Astrocyte of the spinal cord (primary cell): ENCODE measurements at places on chromosomes 12 and 14.

- DNase-seq = peak; percentile 61
These were observed 111.2 kb upstream of the NOVA1 start for GRCh38 chr14:26709019-26709418.

- DNase-seq = peak; percentile 55
These were observed 15.1 kb downstream of the LTBP2 start for GRCh38 chr14:74596741-74597450.

- no peak for DNase-seq
These were observed 12.3 kb downstream of the UBE2N start for GRCh38 chr12:93429448-93429847.

DNA sequence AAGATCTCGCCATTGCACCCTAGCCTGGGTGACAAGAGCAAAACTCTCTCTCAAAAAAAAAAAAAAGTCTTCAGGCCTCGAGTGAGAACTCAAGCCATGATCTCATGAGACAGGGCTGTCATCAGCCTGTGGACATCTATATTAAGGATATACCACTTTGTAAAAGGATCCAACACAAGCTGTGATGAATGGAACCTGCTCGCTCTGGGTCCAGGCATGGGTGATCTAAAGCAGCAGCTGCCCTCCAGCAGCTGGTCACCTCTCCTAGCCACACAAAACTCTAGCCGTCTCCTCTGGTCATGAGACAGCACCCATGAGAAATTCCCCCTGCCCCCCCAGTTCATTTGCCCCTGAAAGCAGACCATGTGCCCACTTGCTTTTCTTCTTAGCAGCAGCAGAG is 19.1 kb upstream of the DGLUCY start:
- DNase-seq = no peak

GRCh38 chr12:117818400-117818799 is 150.4 kb downstream of the KSR2 start:
- DNase-seq = no peak

- DNase-seq = no peak
These were observed 12.8 kb upstream of the ATP2B1 start for GRCh38 chr12:89721291-89721987.

GRCh38 chr14:96953087-96953874 is 156.1 kb downstream of the VRK1 start:
- no peak for DNase-seq

- DNase-seq = no peak
These were observed 459.1 kb upstream of the FOXG1 start for GRCh38 chr14:28307506-28307905.

DNA sequence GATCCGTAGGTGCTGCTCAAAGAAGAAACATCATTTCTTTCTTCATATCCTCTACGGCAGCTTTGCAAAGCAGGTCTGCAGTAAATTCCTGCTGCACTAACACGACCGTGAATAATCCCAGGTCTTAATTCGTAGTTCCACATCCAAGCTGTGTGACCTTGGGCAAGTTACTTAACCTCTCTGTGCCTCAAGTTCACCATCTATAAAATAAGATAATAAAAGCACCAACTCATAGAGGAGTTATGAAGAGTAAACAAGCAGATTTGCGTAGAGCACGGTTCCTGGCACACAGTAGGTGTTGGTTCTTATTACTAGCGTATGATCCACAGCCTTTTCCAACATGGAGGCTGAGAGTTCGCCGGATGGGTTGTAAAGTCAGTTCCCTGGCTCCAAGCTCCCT is 3.6 kb downstream of the NCOR2 start:
- no peak for DNase-seq

- DNase-seq = peak; percentile 64
These were observed 39.5 kb downstream of the BEGAIN start for GRCh38 chr14:100547633-100548294.

GRCh38 chr12:56987551-56988053 is 18.7 kb downstream of the ZBTB39 start:
- DNase-seq = peak; percentile 67

- no peak for DNase-seq
These were observed 3.1 kb upstream of the IGFBP6 start for GRCh38 chr12:53094394-53094787.

GRCh38 chr12:4030929-4031702 is 157.9 kb upstream of the PARP11 start:
- peak; percentile 97 for DNase-seq

DNA sequence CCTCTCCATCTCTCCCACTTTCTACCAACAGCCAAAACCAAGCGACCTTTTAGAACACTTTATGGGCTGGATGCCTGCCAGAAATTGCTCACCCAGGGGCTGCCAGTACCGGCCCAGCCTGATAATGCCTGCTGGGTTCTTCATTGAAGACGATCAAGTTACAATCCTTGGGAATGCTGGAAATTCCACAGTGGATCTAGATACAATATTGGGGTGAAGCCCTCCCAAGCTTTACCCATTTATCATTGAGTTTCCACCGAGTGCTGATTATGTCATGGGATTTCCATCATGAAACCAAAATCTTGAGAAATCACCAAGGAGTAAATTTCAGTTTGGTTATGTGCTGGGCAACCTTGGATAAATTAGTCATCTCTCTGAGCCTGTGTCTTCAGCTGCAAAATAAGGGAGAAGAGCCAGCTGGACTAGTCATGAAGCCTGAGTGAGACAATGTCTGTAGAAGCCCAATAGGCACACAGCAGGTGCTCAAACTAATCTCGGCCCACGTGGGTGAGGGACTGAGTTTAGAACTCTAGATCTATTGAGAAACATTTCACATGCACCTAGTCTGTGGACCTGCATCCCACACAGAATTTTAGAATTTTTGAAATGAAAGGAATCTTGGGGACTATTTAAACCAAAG is 75.5 kb upstream of the CLMN start:
- DNase-seq = no peak

- no peak for DNase-seq
These were observed 6.7 kb downstream of the KRT81 start for GRCh38 chr12:52284562-52285171.

DNA sequence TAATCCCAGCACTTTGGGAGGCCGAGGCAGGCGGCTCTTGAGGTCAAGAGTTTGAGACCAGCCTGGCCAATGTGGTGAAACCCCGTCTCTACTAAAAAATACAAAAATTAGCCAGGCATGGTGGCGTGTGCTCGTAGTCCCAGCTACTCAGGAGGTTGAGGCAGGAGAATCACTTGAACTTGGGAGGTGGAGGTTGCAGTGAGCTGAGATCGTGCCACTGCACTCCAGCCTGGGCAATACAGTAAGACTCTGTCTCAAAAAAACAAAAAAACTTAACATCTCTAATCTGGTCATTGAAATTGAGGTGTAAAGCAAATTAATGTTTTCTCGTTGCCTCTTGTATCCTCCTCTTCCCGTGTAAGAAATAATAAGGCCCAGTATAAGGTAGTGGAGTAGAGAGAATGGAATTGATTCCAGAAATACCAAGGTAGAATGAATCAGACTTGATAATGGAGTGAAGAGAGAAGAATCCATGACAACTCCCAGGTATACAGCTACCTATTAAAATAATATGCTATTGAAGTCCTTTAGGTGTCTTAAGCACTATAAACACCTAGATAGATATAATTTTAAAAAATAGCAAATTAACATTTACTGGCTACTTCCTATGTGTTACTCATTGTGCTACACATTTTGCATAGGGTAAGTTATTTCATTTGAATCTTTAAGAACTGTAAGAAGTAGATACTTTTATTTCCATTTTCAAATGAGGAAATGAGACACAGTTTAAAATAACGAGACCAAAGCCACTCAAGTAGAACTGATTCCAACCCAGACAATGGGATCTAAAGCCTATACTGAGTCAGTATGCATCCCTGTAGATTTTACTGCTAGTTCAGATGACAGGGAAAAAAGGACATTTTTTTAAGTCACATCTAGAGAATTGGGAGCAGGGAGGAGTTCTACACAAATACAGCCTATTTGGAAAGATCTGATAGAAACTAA is 23.2 kb downstream of the RAP1B start:
- no peak for DNase-seq

- no peak for DNase-seq
These were observed 34.9 kb downstream of the LIMA1 start for GRCh38 chr12:50248411-50248810.

- DNase-seq = no peak
These were observed 37.8 kb downstream of the PROX2 start for GRCh38 chr14:74838166-74838565.

DNA sequence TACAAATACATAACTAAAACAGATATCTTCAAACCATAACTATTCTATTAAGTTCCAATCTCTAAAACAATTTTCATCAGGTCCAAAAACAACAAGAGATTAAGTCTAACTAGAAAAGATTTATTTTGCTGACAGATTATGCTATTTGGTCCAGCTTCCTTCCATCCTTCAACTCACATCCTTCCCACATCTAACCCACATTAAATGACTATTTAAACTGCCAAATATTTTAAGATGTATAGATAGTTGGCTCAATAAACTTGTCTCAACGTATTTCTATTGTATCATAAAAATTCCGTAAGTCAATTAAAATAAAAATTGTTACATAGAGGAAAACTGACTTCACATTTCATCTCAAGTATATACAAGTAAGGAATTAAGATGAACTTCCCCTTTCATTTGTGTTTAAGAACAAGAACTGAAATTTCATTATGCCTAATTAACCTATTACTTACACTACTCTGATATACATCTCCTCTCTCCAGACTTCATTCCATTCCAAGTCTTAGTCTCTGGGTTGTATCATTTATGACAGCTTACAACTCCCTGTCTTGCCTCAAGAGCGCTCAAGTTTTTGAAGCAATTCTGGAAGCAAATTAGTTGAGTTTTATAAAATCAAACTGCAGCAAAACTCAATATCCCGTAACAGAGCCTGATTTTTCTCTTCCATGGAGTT is 25.4 kb downstream of the PAWR start:
- no peak for DNase-seq

DNA sequence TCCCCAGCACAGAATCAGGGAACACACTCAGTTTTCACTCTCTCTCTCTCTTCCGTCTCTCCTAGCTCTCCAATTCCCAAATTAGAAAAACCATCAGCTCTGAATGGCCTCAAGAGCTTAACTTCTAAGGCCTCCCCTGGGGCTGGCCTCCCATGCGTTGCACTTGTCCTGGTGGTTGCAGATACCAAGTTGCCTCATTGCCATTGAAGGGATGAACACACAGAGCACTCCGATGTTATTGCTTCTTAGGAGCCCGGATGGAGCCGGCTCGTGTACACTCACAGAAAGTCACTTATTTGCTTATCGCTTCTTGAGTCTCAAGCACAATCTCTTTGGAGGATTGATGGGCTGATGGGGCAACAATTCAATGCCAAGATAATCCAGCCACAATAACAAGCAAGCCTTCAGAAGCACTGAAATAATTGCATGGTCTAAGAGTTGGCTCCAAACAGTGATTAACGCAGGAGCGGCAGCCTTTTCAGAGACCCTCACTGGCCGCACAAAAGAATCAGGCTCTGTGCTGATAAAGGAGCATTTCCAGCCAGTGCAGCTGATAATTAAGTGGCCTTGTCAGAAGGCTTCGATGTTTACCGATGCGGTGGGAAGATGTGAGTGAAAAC is 175.8 kb upstream of the TMEM132C start:
- DNase-seq = no peak

- no peak for DNase-seq
These were observed 266.9 kb downstream of the CCDC91 start for GRCh38 chr12:28456934-28457710.

DNA sequence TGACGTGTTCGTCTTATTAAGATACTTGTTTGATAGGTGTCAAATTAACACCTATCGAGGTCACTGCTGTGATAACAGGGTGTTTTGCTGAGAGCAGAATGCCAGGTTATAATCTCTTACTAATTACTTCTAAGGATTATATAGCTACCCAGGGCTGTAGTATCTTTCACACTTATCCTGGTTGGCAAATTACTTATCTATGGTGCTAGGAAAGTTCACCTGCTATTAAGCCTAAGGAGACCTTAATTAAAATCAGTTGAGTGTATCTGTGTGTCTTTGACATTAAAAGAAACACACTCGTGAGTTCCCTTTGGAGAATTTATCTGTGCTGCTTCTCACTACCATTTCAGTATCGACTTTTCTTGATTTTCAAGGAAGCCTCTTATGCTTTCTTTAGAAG is 301.6 kb upstream of the SLC16A7 start:
- no peak for DNase-seq

DNA sequence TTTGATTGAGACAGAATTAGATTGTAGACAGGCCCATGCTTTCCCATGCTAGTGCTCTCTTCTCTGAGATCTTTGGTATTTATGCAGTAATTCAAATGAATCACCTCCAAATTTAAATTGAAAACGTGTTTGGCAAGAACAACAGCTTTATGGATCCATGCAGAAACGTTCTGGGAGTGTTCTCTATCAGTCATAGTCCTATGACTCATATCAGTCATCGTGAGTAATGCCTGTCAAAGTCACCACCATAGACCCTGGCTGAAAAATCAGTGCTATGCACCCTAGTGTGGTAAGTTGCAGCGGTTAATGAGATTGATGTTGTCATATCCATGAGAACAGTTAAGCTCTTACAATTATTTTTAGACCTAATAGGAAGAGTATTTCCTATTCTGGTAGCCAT is 90.1 kb upstream of the FOXG1 start:
- DNase-seq = peak; percentile 37

GRCh38 chr14:60206837-60207533 is 41.8 kb upstream of the DHRS7 start:
- DNase-seq = no peak

GRCh38 chr14:38197001-38197783 is 10.5 kb upstream of the SSTR1 start:
- DNase-seq = peak; percentile 22

DNA sequence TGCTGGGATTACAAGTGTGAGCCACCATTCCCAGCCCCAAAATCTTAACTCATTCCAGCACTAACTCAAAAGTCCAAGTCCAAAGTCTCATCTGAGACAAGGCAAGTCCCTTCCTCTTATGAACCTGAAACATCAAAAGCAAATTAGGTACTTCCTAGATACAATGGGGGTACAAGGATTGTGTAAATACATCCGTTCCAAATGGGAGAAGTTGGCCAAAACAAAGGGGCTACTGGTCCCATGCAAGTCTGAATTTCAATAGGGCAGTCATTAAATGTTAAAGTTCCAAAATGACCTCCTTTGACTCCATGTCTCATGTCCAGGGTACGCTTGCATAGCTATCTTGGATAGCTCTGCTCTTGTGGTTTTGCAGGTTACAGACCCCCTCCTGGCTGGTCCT is 94.7 kb upstream of the PPM1H start:
- DNase-seq = no peak

DNA sequence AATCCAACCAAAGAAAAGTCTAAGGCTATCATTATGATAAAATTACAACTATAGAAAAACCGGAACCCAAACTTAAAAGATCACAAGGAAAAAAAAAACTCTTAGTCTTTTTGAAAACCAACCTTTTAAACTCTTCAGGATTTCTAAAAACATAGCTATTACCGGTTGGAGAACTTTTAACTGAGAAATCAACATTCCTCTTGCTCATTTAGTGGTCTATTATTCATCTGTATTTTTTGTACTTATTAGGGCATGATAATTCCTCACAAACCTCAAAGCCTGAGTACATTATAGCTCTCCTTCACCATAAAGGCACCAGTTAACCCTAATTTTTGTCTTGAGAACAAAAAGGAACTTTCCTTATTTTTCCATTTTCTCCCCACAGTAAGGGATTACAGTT is 10.4 kb downstream of the LUM start:
- DNase-seq = peak; percentile 78
